ENCODE measurements at places on chromosomes 5 and 9.

DNA sequence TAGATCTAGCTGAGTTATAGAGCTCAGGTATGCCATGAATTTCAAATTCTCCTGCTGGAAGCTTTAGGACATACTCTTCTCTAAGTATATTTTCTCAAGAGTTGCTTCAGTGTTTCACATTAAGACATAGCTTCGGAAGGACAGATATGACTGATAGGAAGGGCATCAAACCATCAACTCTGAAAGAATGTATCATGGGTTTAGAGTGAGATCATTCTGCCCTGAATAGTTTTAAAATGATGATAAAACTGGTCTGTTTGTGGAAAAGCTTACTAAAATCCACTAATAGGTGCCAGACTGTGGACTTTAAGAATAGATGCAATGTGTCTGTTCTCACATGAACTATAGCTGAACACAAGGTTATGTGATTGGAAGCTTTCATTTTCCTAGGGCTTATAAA, 8.4 kb downstream of the SPEF2 start:
- DNase-seq = peak; percentile 31

GRCh38 chr5:147396070-147396823, 113.6 kb downstream of the DPYSL3 start:
- DNase-seq = no peak

DNA sequence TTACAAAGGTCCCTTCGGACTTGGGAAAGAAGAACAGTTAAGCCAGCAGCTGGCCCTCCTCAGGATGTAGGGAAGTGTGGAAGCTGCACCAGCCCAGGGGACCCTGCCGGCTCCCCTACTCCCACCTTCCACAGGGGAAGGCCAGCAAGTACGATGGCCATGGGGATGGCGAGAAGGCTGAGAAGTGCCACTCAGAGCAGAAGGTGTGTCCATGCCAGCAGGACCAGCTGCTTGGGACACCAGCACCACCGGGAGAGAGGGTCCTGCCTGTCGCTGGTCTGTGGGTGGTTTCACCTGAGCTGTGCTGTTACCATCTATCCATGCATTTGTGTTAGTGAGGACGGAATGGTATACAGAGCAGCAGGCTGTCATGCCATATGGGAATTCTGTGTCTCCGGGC, 148.6 kb upstream of the PHYKPL start:
- no peak for DNase-seq

GRCh38 chr5:135102716-135103574, 68.9 kb upstream of the PITX1 start:
- DNase-seq = no peak

Measured in fibroblast of upper back skin (primary cell).